ENCODE measurements at places on chromosomes 16 and 17.

- no peak for DNase-seq
Measured at GRCh38 chr17:28698253-28698941, 13.3 kb downstream of the PROCA1 start.

GRCh38 chr16:82882226-82882625 lies 255.5 kb downstream of the CDH13 start:
- DNase-seq: no peak

DNA sequence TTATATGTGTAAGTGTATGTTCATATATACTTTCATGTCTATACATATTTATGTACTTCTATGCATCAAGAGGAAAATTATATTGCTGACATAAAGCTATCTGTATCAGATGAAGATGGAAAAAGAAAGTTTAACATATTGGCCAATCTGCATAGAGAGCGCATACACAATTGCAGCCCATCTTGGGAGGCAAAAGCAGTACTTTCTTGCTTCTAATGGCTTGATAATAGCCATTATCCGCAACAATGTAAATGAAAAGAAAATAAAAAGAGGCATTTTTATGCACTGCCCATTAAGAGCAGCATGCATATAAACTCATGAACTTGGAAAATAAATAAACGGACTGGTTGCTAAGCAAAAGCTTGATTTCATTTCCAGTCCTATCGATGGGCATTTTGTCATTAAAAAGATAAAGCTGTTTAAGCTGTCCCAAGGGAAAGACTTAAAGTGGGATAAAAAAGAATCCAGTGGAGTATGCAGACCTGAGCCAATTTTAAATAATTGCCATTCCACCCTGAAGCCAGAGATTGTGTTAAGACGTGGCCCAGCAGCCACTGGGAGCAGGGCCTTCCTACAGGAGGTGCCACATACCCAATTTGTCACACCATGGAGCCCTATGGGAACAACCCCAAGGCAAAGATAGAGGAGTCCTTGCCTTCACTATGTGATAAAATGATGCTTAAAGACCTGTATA lies 183.6 kb upstream of the CDH11 start:
- DNase-seq: no peak

DNA sequence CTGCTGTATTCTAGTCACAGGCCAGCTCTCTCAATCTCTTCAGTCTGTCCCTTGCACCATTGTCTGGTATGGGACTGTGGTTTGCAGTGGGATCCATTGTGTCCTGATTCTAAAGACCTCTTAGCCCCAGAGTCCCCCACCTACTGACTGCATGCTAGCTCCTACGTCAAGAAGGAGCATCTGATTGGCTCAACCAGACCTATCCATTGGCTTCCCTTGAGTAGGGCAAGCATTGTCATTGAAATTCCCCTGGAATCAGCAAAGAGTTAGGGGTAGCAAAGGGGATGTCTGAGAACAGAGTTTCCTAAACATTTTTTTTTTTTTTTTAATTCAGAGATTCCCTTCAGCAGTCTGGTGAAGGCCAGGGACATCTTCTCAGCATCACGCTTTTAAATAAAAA lies 175.3 kb upstream of the MPHOSPH6 start:
- DNase-seq: no peak

DNA sequence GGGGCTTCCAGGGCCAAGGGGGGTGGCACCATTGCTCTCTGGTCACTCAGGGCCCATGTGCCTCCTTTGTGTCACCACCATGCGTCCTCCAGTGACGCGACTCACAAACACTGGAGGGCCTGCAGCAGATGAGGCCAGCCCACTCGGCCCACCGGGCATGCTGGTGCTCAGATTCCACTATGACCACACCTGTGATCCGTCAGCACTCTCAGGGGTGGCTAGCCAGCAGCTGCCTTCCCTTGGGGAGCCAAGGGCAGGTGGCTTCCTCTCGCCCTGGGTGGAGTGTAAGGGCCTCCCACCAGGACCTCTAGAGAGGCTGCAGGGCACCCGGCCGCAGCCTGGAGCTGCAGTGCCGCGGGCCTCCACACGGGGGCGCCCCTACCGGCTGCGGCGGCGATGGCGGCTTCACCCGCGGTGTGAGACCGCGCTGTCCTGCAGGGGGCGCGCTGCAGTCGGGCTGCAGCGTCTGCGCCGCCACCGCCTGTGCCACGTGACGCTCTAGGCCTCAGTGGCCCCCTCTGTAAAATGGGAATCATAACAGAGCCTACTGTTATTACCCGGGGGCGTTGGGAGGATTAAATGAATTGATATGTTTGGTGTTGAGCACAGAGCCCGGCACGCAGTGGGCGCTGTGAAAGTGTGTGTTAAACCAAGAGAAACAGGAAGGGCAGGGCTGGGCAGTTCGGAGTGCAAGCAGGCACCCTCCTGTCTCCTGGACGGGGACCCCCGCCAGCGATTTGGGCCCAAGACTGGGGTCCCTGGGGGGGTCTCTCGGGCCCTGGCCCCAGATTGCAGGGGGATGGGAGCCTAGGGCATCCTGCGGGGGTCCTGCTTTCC lies 192.4 kb upstream of the GSE1 start:
- peak; percentile 78 for DNase-seq

- no peak for DNase-seq
Measured at GRCh38 chr17:77481476-77482374, 341.0 kb downstream of the SEC14L1 start.

DNA sequence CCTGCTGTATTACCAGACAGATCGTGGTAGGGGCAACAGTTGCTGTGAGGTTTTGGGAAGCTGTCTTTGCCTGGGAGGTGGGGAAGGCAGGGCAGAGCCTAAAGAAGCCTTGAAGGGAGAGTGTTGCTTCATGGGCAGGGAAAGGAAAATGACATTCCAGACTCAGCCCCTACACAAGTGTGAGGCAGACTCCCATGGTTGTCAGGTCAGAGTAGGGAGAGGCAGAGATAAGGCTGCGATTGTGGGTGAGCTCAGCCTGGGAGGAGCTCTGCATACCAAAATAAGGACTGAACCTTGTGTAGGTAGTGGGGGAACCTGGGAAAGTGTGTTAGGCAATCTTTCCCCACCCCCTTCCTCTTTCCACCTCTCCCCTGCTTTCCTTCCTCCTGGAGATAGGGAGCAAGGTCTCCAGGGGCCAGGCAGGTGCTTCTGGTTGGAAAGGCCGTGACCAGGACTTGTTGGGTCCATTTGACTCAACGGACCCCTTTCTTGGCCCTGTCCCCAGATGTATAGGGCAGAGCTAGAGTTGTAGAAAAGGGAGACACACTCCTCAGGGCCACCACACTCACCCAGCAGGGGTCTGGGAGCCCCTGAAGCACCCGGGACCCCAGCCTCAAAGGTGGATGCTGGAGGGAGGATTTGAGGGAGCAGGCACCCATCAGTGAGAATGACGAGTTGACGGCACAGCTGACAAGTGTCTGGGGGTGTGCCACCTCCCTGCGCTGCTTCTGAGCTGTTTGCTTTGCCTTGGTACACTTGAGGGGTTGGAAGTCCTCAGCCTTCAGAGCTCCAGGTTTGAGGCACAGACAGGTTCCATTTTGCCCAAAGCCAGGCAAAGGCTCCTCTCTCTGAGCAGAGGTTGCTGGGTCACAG lies 18.5 kb upstream of the TOB1 start:
- DNase-seq: no peak

DNA sequence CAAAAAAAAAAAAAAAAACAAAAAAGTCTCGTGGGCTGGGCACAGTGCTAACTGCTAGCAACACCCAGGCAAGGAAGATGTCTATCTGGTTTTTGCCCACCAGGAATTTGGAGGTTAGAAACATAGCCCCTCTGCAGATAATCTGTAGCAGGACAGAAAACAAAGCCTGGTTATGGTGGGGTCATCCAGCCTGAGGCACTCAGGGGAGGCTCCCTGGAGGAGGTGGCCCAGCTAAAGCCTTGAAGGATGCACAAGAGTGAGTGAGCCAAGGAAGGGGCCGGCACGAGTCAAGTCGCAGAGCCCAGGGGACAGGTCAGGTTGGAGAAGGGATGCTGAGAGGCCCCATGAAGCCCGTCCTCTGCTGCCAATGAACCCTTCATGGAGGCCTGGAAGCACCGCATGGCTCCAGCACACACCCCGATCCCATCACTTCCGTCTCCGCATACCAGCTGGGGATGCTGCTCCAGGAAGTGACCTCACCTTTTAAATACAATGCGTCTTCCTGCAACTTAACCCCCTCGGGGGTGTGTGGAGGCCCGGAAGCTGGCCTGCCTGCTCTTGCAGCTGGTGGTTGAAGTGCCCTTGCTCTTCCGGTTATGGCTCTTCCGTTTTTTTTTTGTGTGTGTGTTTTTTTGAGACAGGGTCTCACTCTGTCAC lies 86.5 kb downstream of the ENGASE start:
- DNase-seq: peak; percentile 4

DNA sequence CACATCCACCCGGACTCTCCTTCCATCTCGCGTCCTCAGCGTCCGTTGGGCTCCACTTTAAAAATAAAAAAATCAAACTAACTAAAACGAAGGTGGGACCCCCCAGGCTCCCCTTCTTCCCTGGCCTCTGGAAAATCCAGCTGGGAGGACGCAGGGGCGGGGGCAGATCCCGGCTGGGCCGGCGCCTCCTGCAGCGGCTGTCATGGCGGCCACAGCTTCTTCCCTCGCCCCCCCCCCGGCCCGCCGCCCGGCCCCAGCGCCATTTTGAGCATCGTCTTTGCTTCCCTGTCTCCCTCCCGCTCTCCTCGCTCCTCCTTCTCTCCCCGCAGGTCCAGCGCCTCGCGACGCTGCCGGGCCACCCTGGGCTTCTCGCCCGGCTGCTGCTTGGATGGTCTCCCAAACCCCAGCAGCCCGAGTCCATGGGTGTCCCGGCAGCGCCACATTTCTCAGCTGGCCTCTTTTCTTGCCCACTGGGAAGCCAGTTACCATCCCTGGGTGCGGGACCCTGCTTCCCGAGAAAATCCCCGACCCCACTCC lies 3.3 kb downstream of the HOXB2 start:
- DNase-seq: peak; percentile 29

DNA sequence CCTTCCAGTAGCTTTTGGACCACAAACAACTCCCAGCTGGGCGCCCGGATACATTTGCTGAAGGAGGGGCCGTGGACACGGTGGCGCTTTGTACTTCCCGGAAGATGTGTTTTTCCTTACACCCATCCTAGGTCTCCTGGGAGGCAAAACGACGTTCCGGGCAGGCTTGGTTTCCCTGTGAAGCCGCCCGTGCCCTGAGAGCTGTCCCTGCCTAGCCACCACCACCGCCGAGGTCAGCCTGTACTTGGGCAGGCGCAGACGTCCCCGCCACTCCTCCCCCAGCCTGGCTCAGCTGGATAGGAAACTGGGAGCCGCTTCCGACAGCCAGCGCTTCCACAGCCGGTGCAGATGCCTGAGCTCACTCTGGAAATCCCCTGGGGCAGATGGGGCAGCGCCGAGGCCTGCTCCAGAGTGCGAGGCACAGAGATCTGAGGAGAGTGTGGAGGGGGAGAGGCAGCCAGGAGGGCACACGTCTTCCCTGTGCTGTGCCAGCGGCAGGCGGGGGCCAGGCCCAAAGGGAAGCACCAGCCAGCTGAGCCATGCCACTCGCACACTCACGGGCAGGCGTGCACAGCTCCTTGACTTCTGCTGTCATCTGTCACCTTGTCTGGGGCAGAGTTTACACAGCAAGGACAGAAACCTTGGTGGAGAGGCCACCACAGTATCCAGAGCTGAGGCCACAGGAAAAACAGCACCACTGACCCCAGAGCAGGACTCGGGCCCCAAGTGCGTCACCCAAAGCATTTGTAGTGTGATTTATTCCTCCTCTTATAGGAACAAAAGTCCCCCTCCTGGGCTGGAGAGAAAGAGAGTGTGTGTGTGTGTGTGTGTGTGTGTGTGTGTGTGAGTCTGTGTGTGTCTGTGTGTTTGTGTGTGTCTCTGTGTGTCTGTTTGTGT lies 3.0 kb downstream of the RHBDF2 start:
- no peak for DNase-seq

GRCh38 chr17:10744501-10745000 lies 14.7 kb upstream of the TMEM220 start:
- DNase-seq: no peak

DNA sequence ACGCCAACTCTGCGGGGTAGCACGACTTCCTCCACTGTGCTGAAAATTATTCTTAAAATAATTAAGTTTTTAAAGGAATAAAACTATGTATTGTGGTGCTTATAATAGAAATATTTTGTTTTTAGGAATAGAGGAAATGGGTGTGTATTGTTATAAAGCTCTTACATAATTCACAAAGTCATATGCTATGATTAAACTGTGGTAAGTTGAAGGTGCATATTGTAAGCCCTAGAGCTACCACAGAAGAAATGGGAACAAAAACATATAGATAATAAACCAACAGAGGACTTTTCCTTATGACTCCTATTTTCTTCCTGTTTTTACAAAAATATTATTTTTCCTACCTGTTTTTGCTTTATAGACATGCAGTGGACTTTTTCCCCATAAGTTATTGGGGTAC lies 4.3 kb upstream of the SLFN11 start:
- DNase-seq: no peak

DNA sequence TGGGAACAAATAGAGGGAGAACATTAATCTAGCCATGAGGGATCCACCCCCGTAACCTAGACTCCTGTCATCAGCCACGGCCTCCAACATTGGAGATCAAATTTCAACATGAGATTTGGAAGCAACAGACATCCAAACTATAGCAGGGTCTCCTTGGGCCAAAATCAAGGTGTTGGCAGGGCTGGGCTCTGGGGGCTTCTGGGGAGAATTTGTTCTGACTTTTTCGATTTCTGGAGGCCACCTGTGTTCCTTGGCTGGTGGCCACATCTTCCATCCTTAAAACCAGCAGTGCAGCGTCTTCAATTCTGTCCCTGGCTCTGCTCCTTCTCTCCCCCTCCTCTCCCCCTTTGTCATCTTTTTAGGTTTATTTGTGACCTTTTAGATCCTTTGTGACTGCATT lies 546.2 kb downstream of the WWOX start:
- no peak for DNase-seq

- peak; percentile 51 for DNase-seq
Measured at GRCh38 chr16:29738514-29738913, 7.3 kb downstream of the C16orf54 start.

GRCh38 chr17:27603880-27604794 lies 26.9 kb upstream of the LGALS9 start:
- no peak for DNase-seq

- no peak for DNase-seq
Measured at GRCh38 chr16:66553223-66553622, 847 bp downstream of the CKLF start.

DNA sequence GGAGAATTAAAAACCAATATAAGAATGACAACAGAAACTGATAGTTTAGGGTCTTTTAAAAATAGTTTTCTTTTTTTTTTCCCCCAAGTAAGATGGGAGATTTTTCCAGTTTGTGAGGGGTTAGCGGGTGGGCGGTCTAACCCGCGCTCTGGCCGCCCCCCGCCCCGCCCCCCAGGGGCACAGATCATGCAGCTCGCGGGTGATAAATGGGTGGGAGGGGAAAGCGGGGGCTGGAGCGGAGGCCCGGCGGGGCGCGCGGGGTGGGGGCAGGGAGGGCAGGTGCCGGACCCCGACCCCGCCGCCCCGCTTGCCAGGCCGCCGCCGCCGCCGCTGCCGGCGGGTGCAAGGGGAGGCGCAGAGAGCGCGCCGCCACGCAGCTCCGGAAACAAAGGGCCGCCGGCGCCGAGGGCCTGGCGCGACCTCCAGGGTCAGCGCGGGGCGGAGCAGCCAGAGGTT lies 60.1 kb upstream of the GSE1 start:
- no peak for DNase-seq

GRCh38 chr16:51328733-51329132 lies 177.7 kb upstream of the SALL1 start:
- DNase-seq: no peak
